DMS53 (cell line): ENCODE measurements at places on chromosomes 3 and 15.

GRCh38 chr3:32309654-32310242 lies 71.3 kb downstream of the CMTM8 start:
- DNase-seq = no peak

- DNase-seq = no peak
Measured at GRCh38 chr3:136380530-136380929, 130.4 kb downstream of the PCCB start.

- no peak for DNase-seq
Measured at GRCh38 chr3:180184816-180185215, 148.1 kb upstream of the PEX5L start.

DNA sequence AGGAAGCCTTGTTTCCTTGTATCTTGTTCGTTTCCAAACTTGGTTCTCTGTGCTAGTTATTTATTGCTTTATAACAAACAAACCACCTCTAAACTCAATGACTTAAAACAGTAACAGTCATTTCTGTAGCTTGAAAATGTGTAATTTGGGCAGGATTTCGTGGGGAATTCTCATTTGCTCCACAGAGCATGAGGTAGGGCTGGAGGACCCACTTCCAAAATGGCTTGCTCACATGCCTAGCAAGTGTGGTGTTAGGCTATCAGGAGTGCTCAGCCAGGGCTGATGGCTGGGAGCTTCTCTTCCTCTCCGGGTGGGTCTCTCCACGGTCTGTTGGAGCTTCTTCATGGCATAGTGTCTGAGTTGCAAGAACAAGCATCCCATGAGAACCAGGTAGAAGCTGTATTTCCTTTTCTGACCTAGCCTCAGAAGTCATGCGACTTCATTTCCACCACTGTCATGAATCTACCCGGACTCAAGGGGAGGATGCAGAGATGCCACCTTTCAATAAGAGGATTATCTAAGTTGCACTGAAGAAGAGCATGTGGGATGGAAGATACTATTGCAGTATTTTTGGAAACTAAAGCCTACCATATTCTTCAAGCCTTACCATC lies 8.2 kb upstream of the TNIK start:
- DNase-seq = no peak

DNA sequence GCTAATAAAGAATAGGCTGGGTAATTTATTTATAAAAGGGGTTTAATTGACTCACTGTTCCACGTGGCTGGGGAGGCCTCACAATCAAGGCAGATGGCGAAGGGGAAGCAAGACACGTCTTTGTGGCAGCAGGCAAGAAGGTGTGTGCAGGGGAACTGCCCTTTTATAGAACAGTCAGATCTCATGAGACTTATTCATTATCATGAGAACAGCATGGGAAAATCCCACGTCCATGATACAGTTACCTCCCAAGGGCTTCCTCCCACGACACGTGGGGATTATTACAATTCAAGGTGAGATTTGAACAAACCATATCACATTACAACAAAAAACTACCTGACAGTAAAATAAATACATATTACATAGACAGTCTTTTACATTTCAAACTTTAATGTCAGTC lies 414.9 kb downstream of the NAALADL2 start:
- peak; percentile 78 for DNase-seq

DNA sequence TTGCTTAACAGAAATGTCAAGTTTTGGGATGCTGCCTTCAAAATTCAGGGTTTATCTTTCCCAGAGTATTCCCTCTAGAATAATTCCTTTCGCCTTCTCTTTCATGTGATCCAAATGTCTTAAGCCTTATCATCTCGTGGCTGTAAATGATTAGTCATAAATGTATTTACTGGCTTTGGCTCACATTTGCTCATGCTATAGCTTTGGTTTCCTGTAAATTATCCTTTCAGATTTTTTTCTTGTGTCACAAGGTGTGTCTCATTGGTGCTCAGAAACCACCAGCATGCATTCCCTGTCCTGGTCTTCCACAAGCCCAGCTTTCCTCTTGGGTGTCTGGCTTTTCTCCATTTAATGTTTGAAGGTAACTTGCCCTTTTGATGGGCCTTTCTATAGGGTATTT lies 692.7 kb upstream of the ALCAM start:
- DNase-seq = no peak

GRCh38 chr15:57213862-57214261 lies 162.4 kb upstream of the CGNL1 start:
- peak; percentile 82 for DNase-seq

- no peak for DNase-seq
Measured at GRCh38 chr15:63797116-63797515, 36.6 kb downstream of the HERC1 start.

DNA sequence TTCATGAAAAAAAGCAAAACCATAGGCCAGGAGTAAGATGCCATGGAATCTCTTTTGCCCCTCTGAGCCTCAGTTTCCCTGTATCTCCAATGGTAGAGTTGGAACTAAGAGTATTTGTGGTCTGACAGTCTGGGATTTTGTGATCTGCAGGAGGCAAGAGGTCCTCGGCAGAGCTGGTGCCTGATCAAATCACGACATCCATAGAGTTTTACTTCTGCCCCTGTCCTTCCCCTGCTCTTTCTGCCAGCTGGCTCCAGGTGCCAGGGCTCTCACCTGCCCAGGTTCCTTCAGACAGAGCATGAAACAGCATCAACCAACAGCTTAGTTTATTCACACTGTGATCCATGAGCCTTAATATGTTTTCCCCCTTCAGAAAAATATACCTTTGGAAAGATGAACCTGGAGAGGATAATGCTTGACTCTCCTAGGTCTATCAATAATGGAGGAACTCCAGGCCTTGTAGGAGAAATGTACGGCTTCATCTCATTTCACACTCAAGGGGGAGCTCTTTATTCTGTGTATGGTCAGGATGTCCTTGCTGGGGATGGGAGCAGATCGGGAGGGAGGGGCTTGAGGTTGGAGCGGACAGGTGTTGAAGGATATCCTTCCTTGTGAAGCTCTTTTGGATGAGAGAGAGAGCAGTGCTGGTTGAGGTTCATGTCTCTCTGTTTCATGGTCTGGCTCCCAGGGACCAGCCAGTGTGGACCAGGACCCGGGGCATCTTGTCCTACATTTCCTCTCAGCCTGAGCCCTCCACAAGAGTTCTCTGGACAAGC lies 309.9 kb downstream of the RPLP1 start:
- DNase-seq = peak; percentile 49
